ENCODE measurements at places on chromosomes 6 and 20. TPM values are rescaled to one million over a fixed set of nuclear protein-coding genes. Genes with fewer than 3 reads are reported as not detected.

Gene MAS1
- total RNA-seq = not detected

Gene LY86
- not detected for total RNA-seq

Gene ADGRF4
- not detected for total RNA-seq

Gene CDSN
- not detected for total RNA-seq

Gene IMPG1
- total RNA-seq = not detected

DNA sequence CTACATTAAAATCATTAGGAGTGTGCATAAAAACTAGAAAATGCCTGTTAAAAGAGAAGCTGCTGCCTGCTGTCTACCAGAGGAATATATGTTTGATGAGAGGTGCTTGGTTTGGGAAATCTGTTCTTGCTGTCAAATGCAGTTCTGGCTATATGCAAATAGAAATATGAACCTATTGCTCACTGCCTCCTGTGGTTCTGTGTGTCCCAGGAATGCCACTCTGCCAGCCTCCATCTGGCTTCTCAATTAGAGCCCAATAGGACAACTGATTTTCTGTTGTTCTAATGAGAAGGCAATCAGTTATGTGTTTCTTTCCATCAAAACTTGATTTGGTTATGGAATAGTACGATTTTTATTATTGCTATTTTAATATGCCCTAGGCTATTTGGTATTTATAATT, 759.7 kb downstream of the HDGFL1 start:
- DNase-seq = no peak
- no peak overlapping the region for H3K4me3 ChIP-seq
- no peaks in the 10 kb centered on the region for H3K36me3 ChIP-seq
- H3K27me3 ChIP-seq = no peaks in the 10 kb centered on the region

- H3K36me3 ChIP-seq = peaks cover 17% of the 10 kb centered on the region
- no peaks in the 10 kb centered on the region for H3K27me3 ChIP-seq
- H3K4me3 ChIP-seq = peak overlapping the region; percentile 71
- no peak for DNase-seq
- peak overlapping the region; percentile 85 for H3K27ac ChIP-seq
Measured at GRCh38 chr6:109456111-109456583, 575 bp upstream of the MICAL1 start.

- no peaks in the 10 kb centered on the region for H3K27me3 ChIP-seq
- H3K4me1 ChIP-seq = no peaks in the 10 kb centered on the region
- DNase-seq = no peak
- no peak overlapping the region for H3K4me3 ChIP-seq
- no peak overlapping the region for H3K27ac ChIP-seq
Measured at GRCh38 chr6:100517106-100517505, 52.4 kb upstream of the SIM1 start.

DNA sequence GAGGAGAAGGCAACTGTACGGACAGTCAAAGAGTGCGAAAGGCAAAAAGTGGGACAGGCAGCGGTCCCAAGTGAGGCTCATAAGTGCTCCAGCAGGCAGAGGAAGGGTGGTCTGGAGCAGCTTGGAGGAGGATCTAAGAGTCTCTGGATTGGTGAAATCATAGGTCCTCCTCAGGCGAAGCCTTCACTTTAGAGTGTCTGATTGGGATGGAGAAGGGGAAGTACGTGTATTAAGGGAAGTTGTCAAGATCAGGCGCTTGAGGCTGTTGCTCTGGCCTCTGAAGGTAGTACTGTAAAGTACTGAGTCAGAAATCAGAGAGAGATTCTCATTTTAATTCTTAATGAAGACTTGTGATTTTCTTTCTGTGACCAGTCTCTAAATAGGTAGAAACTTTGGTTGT, 185.6 kb downstream of the KIF16B start:
- no peak overlapping the region for H3K4me3 ChIP-seq
- no peak for DNase-seq
- no peaks in the 10 kb centered on the region for H3K4me1 ChIP-seq
- no peaks in the 10 kb centered on the region for H3K36me3 ChIP-seq
- H3K27ac ChIP-seq = no peak overlapping the region

DNA sequence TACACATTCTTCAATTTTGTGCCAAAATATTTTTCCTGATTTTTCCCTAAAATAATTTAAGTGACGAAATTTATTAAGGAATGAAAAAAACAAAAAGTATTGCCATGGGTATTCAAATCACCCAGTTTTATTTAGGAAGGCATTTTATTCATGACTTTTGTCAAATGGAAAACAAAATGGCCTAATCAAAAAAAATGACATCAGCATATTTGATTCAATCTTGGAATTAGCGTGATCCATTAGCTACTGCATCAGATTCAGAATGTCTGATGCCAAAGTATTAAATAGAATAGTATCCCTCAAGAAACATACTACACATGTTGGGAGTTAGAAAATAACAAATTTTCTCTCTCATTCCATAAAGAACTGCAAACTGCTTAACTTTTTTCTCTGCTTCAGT, 129.2 kb downstream of the TRDN start:
- no peaks in the 10 kb centered on the region for H3K4me1 ChIP-seq
- DNase-seq = no peak
- no peaks in the 10 kb centered on the region for H3K36me3 ChIP-seq

GRCh38 chr20:59398537-59399205, 98.3 kb downstream of the EDN3 start:
- no peak overlapping the region for H3K27ac ChIP-seq
- peaks cover 36% of the 10 kb centered on the region for H3K27me3 ChIP-seq
- no peak for DNase-seq

DNA sequence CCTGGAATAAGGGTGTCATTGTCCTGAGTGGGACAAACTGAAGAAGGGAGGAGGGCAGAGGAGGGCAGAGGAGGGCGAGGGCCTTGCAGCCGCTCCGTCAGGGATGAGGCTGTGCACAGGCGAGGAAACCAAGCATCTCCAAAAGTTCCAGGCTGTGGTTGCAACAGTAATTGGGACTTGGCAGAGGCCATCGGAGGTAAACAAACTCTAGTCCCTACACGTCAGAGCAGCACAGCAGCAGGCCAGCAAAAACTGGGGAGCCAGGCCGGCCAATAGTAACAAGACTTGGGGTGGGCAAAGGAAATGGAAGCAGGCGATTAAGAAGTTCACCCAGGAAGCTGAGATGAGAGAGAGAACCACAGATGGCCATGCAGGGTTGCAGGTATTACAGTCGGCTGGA, 142.8 kb downstream of the SMOC2 start:
- H3K27me3 ChIP-seq = no peaks in the 10 kb centered on the region
- no peak overlapping the region for H3K4me3 ChIP-seq
- H3K36me3 ChIP-seq = no peaks in the 10 kb centered on the region
- peak; percentile 56 for DNase-seq
- peak overlapping the region; percentile 75 for H3K27ac ChIP-seq
